ENCODE measurements at places on chromosomes 2 and 18.

GRCh38 chr2:19860022-19860421 is 41.8 kb downstream of the TTC32 start:
- DNase-seq: no peak

DNA sequence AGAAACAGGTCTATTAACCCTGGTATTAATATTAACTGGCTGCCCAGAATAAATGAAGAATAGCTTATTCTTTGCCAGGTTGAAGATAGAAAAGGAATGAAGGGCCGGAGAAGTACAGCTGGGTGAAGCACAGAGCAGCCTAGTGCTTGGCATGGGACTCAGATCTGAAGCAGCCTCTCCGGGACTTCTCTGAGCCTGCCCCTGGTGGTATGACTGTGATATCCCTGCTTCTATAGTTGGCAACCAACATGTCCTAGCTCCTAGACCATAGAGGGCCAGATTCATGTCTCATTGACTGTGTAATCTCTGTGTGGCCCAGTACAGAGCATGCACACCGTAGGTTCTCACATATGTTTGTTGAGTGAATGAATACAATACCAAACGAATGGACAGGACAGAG is 107.8 kb downstream of the MSH2 start:
- no peak for DNase-seq

- no peak for DNase-seq
Observed at GRCh38 chr2:186605041-186605440, 15.2 kb downstream of the ITGAV start.

- DNase-seq: no peak
Observed at GRCh38 chr18:53701697-53702096, 522.8 kb downstream of the MBD2 start.

DNA sequence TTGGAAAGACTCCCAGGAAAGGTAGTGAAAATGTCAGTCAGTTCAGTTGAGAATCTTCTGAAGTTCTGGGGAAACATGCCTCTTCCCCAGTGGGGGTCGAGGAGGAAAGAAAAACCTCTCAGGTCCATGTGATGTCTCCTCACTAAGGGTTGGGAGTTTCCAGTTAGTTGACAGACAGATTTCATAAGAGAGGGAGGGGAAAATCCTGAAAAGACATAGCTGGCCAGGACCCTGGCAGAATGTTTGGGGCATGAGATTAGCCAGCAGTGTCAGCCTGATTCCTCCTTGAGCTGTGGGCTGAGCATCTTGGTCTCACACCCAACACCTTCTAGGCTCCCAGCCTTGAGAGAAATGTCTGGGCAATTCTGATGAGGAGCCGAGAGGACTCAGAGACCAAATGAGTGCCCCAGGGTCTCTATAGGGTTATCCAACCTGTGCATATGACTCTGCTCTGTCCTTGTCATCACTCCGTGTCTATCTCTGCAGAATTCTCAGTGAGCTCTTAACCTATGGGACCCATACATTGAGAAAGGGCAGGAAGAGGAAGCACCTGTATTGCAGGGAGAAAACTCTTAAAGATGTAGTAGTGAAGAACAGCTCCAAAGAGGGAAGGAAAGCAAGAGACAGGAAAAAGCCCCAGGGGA is 13.9 kb downstream of the BMP10 start:
- DNase-seq: no peak

DNA sequence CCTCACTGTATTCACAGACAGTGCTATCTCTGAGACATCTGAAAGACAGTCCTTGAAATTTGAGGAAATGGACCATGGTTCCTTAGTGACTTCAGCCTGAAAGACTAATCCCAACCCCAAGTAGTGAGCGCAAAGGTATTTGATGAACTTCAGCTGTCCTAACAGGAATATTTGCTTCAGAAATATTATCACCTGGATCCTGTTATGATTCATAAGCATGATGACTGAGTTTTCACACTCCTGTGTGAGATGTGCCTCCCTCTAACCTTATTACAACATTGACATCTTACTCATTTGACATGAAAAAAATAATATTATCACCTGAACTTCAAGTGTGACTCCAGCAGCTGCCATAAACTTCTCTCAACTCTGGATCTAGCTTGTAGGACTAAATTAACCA is 11.6 kb upstream of the MRPL19 start:
- no peak for DNase-seq

DNA sequence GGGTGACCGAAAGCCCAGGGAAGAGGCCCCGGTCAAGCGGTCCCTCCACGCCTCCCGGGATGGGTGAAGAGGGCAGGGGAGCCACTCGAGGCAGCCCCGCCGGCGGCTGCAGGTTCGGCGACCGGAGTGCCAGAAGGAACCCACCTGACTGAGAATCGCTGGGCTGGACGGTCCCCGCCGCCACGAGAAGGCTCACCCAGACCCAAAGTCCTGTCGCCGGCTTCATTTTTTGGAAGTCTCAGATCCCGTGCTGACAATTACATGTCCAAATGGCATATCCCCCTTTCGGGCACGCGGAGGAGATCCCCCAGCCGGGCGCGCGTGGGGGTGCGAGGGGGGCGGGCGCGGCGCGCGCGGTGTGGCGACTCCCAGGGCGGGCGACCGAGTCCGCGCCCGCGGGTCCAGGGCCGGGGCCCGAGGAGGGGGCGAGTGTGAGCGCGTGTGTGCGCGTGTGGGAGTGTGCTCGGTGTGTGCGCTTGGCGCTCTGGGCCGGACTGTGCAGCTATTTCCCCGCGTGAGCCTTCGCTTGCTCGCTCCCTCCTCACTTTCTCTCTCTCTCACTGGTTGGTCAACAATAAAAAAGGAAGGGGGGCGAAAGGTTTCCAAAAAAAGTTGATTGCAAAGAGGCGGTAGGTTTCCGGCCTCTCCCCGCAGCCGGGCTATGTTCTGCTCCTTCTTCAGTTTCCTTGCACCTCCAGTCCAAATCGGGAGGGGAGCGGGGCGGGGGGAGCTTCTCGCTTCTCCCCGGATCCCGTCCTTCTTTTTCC is at the start of gene ERBB4:
Gene ERBB4, minus strand, starts transcription at position 498 of the 767 bp plus-strand sequence. Its CDS starts 272 bp downstream, at position 226.
- DNase-seq: no peak

GRCh38 chr2:26982102-26982742 is 11.8 kb downstream of the MAPRE3 start:
- no peak for DNase-seq

- DNase-seq: no peak
Observed at GRCh38 chr2:109066917-109067597, 61.9 kb upstream of the SH3RF3 start.

DNA sequence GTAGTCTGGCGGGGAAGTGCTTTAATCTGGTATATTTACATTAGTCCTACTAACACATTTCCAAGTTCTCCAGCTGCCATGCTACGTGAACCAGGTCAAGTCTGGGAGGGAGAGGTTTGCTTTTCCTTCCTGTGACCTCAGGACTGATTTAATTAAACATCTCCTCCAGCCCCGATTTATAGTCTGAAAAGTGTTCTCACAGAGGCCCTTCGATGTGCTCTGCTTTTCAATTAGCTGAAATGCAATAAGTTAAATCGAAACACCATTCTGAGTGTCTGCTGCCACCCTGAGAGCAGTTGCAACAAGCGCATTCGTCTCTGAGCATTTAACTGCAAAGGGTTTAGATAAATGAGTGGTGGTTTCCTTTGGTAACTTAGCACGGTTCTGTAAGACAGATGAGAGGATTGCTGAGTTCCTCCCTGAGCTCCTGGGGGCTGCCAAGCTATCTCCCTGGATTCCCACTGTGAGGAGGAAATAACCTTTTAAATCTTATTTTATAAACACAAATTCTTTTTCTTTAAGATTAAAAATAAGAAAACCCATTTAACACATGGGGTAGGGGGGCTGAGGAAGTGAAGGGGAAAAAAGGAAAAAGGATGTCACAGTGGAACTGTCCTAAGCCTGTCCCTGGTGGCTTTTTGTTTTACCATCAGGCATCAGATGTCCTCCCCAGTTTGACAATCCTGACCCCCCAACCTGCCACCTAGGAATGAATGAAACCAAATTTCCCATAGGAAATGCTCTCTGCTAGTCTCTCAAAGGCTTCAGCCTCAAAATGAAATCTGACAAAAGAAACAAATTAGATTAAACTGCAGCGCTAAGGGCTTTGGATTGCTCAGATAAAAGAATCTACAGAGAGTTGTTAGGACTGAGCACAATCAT is 56.5 kb upstream of the CREB1 start:
- no peak for DNase-seq

GRCh38 chr2:117794668-117795067 is 19.8 kb upstream of the DDX18 start:
- DNase-seq: no peak

GRCh38 chr2:27710640-27711430 is 47.1 kb downstream of the SLC4A1AP start:
- DNase-seq: no peak

DNA sequence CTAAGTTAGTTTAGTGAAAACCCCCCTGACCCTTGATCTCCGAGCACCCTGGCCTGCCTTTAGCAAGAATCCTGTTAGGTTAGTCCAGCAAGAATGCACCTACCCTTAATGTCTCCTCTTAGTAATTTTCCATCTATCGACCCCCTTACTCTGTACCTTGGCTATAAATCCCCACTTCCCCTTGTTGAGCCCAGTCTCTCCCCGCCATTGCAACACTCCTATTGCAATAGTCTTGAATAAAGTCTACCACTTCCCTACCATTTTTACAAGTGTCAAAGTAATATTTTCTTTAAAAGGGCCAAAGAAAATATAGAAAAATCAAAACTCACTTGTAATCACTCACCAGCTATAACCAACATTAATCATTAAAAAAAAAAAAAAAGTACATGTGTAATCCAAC is 4.2 kb upstream of the ZBTB7C start:
- DNase-seq: no peak

- no peak for DNase-seq
Observed at GRCh38 chr2:65919550-65920188, 487.3 kb upstream of the SPRED2 start.

DNA sequence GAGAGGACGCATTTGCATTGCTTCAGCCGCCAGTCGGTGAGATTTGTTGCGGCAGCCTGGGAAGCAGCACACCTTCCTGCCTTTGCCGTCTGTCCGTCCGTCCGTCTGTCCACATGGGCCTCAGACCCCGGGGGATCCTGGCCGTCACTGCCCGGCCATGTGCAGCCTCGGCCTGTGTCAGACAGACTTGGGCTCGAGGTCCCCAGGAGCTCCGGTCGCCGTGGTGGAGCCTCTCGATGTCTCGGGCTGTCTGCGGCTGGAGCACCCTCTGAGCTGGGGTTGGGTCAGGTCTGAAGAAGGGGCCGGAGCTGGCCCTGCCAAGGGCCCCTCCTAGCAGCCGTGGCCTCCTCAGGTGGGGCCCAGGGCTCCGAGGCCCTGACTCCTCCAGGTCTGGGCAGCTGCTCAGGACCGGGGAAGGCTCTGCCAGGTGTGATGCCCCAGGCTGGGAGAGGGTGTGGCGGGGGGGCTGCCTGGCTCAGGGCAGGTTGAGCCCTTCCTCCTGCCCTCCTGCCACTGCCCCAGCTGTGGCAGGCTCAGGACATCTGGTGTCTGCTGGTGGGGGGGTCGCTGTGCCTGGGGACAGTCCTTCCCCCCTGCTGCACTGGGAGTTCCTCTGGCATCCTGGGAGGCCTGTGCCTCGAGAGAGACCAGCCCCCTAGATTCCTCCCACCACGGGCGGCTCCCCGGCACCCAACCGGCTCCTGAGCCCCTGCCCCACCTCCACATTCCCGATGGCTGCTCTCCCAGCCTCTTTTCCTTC is 11.8 kb downstream of the NEU4 start:
- DNase-seq: no peak

DNA sequence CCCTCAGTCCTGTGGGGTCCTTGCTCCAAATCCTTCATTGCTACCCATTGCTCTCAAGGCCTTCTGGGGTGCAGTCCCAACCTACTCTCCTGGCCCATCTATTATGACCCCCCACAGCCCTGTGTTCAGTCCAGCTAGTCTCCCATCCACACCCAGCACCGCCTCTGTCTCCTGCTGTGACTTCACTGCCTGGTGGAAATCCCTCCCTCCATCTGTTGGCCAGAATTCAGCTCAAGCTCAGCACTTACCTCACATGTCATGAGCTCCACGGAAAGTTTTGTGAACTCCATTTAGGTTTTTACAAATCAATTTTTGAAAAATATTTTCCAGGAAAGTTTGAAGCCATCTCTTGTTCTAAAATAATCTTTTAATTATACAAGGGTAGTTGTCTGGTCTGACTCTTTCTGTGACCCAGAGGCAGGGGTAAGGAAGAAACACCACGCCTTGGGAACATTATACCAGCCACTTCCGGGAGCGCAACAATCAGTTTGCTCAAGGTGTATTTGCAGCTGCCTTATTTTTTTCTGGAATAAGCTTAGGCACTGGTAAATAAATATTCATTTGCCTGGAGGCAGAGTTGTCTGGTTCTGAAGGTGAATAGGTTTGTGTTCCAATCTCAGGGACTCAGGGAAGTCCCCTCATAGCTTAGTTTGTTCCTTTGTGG is 110.8 kb downstream of the VIT start:
- no peak for DNase-seq

DNA sequence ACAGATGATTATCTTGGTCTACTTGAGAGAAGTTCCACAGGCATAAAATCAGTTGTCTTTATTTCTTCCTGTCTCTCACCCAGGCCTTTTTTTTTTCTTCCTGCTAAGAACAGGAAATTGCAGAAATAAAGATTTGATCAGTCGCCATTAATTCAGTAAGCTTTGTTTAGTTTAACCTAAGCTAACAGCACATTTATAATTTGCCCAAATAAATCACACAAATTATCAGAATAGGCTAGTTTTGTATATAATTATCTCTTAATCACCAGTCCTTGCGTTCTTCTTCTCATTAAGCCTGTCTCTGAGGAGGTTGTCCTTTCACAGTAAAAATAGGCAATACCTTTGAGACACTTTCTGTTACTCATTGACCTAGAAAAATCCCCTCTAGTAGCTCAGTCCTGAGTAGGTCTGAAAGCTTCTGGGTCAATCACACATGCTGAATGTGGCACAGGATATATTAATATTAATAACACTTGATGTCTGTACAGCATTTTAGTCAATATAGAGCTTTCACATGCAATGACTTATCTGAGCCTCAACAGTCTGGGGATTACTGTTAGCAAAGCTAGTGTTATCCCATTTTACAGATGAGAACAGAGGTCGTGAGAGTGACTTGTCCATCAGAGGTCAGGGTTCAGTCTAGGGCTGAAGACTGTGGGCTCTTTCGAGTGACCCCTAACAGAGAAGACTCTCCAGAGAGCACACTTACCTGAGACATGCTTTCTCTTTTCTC is 11.2 kb upstream of the STK17B start:
- no peak for DNase-seq

DNA sequence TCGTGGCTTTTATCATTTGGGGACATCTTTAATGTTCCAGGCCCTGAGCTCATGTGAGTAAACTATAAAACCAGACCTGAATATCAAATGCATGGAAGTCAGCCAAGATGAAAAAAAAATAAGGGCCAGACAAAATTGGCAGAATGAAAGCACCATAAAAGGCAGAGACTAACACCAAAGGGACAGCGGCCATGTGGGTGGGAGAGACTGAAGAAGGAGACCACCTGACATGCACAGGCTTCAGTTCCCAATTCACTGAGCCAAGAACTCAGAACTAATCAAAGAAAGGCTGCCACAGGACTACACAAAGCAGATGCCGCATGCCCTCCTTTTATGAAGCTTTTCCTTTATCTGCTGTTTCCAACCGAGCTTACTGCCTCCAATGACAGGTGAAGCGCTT is 267.1 kb downstream of the RAD51AP2 start:
- no peak for DNase-seq

- DNase-seq: no peak
Observed at GRCh38 chr2:84801811-84802210, 79.1 kb downstream of the TRABD2A start.

Measured in stimulated activated CD4-positive, alpha-beta T cell treated with anti-CD3 and anti-CD28 coated beads, TNF-alpha, amount 100 ng/mL, for 24 hours (primary cell).